Karpas-422 (cell line): ENCODE measurements at places on chromosomes 3 and 15.

DNA sequence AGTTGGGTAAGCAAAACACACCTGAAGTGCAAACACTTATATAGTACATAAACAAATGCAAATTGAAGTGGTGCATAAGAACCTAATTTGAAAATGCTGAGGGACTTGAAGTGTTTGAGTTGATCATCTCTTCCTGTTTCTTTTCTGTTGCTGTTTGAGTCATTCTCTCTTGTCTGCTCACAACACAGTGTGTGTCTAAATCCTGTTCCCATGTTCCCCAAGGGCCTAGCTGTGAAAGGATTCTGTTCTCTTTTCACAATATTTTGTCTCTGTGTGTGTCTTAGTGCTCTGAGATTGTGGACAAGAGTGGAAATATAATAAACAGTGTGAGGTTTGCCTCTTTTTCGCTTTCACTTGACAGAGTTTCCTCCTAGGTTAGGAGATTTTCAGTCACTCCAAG lies 6.1 kb downstream of the CD96 start:
- no peak for DNase-seq

DNA sequence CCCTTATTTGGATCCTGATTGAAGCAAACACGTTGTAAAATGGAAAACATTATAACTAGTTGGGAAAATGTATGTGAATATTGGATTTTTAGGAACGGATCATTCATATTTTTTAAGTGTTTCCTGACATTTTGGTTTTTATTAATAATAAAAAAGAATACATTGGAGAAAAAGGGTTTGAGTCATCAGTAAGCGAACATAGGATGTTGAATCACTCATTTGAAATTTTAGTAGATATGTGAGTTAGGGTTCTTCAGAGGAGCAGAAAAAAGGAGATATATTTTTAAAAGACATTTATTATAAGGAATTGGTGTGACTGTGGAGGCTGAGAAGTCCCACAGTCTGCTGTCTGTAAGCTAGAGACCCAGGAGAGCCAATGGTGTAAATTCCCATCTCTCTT lies 258.5 kb downstream of the PTPRG start:
- DNase-seq: no peak

DNA sequence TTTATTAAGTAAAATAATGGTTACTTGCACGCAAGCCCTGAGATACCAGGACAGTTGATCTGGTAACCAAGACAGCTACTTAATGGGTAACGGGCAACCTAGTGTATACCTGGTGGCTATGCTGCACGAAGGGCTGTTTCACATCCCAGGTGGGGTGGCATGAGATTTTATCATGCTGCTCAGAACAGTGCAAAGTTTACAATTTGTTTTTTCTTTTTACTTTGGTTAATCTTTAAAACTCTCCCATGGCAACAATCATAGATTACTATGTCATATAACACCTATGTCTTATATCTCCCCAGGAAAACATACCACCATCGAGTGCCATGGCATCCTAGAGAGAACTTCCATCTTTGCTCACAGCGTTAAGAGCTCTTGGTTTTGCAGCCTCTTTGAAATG lies 32.2 kb upstream of the SLC28A1 start:
- DNase-seq: no peak

- DNase-seq: no peak
Observed at GRCh38 chr15:82839136-82839535, 29.7 kb downstream of the WHAMM start.

DNA sequence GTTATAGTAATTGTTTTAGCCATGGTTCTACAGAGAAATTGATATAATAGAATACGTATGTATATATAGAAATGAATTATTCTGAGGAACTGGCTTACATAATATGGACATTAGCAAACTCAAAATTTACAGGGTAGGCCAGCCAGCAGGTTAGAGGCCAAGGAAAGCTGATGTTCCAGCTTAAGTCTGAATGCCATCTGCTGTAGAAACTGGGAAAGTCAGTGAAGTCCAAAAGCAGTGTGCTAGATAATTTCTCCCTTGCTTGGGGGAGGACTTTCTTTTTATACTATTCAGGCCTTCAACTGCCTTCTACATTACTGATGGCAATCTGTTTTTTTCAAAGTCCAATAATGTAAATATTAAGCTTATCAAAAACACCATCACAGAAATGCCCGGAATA lies 1174.7 kb downstream of the ZPLD1 start:
- no peak for DNase-seq

- peak; percentile 61 for DNase-seq
Observed at GRCh38 chr15:69758810-69759790, 306.5 kb downstream of the RPLP1 start.

- DNase-seq: no peak
Observed at GRCh38 chr3:126895178-126896066, 87.5 kb upstream of the PLXNA1 start.
